LoVo (cell line): ENCODE measurements at places on chromosomes 5 and 9.

GRCh38 chr5:125815-126214 lies 33.8 kb downstream of the PLEKHG4B start:
- DNase-seq: no peak

DNA sequence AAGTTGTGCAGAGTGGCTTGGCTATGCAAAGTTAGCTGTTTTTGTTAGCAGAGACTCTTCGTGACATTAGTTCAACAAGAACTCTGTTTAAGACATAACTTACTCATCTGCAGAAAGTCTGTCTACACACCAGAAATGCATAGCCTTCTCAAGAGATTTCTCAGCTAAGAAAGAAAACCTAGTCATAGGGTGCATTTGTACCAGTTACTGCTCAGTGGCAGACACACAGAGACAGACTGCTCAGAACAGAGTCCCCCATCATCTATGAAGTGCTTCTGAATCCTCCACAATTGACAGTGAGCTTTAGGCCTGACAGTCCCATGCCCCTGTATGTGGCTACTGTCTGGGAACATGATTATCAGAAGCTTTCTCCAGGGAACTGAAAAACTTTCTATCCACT lies 56.1 kb upstream of the IFNK start:
- no peak for DNase-seq

DNA sequence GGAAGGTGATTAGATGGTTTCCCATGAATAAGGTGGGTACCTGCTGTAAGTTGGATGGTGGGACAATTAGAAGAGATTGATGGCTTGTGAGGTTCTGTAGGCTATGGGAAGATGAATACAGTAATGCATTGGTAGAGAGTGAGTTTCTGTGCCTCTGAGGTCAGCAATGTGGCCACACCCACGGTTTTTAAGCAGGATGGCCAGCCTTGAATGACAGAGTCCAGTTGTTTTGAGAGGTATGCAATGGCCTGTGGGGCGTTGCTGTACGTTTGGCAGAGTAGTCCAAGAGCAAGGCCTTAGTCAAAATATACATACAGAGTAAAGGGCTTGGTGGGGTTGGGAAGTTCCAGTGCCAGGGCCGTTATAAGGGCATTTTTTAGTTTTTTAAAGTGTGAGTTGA lies 235.6 kb upstream of the C9orf72 start:
- DNase-seq: no peak

DNA sequence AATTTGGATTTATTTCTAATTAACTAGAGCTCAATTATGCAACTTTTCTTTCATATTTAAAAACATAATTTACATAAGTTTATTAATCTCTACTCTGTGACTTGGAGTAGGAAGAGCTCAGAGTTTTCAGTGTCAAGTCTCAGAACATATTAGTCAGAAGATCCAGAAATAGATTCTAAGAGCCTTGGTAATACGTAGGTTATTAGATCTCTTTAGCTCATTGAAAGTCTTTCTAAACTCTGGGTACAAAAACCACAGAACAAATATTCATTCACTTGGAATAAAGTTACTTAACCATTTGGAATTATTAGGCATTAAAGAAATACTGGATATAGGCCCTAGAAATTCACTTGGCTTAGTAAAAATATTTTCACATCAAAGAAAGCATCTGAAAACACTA lies 26.3 kb upstream of the ISCA1 start:
- DNase-seq: no peak

DNA sequence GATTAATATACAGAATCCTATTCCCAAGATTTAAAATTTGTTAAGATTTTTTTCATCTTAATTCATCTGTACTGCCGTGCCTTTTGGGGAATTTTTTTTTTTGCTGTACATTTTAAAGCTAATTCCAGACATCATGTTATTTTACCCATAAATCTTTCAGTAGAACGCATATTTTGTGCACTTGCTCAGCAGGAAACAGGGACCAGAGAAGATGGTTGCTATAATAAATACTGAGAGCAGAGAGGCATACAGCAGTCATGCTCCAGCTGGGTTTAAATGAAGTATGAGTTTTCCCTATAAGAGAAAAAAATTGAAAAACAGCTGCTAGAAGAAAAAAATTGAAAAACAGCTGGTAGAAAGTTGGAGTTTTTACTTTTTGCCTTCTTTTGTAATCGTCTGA lies 196.9 kb upstream of the PUM3 start:
- no peak for DNase-seq

GRCh38 chr5:17192191-17192590 lies 25.2 kb upstream of the BASP1 start:
- DNase-seq: no peak

DNA sequence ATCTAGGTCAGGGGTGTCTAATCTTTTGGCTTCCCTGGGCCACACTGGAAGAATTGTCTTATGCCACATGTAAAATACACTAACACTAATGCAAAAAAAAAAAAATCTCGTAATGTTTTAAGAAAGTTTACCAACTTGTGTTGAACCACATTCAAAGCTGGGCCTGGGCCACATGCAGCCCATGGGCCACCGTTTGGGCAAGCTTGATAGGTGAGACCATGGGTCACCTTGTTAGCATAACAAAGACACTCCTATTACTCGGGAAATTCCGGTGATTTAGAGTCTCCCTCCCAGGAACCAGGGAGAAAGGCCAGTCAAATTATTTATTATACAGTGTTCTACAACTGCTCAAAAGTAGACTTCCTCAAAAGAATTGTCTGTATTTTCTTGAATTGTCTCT lies 12.7 kb downstream of the RECK start:
- DNase-seq: no peak
